ENCODE measurements at places on chromosomes 7 and 10.

DNA sequence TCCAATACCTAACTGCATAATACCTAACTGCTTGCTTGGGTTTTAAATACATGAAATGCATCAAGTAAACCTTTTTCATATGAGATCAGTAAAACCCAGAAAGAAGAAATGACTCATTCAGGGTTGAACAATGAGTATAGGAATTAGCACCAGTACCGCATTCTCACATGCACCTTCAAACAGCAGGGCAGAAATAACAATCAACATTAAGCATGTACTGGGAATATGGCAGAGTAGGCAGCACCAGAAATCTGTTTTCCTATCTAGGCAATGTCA is 850.3 kb upstream of the SORCS1 start:
- H3K36me3 ChIP-seq: no peaks in the 10 kb centered on the region
- no peak overlapping the region for H3K27ac ChIP-seq
- H3K4me1 ChIP-seq: no peaks in the 10 kb centered on the region
- no peaks in the 10 kb centered on the region for H3K27me3 ChIP-seq
- no peak for DNase-seq

- H3K4me1 ChIP-seq: peaks cover 3% of the 10 kb centered on the region
- H3K27me3 ChIP-seq: no peaks in the 10 kb centered on the region
- no peaks in the 10 kb centered on the region for H3K36me3 ChIP-seq
- H3K4me3 ChIP-seq: no peak overlapping the region
Observed at GRCh38 chr7:27842094-27842692, 102.2 kb downstream of the TAX1BP1 start.

- no peaks in the 10 kb centered on the region for H3K36me3 ChIP-seq
- H3K27ac ChIP-seq: no peak overlapping the region
- H3K27me3 ChIP-seq: peaks cover 6% of the 10 kb centered on the region
Observed at GRCh38 chr10:21396889-21397288, 128.6 kb downstream of the SKIDA1 start.

DNA sequence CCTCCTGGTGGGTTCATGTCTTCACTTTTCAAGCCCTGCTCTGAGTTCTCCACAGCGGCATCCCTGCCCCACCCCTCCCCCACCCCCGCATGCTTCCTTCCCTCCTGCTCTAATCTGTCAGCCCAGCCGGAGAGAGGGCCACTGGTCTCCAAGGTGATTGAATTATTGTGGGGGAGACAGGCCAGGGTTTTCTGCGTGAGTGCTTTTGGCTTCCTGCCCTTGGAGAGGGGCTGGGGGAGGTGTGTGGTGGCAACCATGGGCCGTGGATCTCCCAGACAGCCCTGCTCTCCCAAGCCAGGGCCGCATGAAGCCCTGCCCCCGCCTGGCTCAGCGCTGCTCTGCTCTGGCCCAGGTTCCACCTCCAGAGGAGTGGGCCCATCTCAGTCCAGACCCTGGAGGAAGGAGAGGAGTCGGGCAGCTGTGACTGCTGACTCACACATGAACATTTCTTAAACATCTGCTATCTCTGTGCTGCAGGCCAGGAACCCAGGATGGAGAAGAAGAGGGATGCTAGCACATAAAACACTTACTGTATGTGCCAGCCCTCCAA is 109.9 kb downstream of the ZMIZ1 start:
- no peaks in the 10 kb centered on the region for H3K36me3 ChIP-seq
- no peak overlapping the region for H3K27ac ChIP-seq
- H3K4me3 ChIP-seq: no peak overlapping the region
- no peak for DNase-seq
- no peaks in the 10 kb centered on the region for H3K4me1 ChIP-seq

All from activated naive CD8-positive, alpha-beta T cell treated with anti-CD3 and anti-CD28 coated beads, Interleukin-2, amount 10 ng/mL, durations not matched to agents 7 days and 5 days (primary cell).